Fibroblast of skin of abdomen (primary cell): ENCODE measurements at places on chromosomes 16 and 17.

DNA sequence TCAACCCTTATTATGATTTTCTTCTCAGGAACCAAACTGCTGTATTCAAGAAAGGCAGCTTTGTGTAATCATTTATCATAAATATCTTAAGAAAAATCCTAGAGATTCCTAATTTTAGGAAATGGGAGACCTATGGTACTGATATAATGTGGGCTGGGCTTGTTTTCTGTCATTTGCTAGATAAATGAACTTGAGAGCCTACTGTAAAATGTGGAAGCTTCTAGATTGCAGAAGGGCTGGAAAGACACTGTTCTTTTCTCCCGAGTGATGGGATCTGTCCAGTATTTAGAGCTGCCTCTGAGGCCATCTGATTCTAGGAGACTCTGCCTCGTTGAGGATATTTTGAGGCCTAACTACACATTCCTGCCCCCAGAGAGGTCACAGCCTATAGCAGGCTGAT is 19.9 kb upstream of the STH start:
- DNase-seq = no peak

DNA sequence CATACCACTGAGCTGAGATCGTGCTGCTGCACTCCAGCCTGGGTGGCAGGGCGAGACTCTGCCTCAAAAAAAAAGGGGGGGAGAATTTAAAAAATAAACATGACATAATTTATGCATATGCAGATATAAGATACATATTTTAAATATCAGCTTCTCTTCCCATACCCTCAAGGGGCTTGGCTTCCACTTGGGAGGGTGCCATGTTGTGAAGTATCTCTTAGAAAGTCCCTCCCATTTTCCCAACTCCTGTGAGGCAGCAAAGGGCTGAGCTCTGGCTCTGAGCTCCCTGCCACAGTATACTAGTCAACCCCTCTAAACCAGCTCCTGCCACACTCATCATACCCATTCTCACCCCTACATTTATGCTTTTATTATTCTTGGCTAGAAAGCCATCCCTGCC is 39.4 kb downstream of the MYH11 start:
- no peak for DNase-seq

DNA sequence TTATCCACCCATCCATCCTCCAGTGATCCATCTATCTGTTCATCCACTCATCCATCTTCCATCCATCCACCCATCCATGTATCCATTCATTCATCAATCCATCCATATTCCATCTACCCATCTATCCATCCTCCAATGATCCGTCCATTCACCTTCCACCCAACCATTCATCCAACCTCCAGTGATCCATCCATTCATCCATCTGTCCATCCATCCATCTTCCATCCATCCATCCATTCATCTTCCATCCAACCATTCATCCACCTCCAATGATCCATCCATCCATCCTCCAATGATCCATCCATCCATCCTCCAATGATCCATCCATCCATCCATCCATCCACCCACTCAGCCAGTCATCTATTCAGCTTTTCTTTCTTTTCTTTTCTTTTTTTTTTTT is 156.5 kb upstream of the WSCD1 start:
- no peak for DNase-seq

DNA sequence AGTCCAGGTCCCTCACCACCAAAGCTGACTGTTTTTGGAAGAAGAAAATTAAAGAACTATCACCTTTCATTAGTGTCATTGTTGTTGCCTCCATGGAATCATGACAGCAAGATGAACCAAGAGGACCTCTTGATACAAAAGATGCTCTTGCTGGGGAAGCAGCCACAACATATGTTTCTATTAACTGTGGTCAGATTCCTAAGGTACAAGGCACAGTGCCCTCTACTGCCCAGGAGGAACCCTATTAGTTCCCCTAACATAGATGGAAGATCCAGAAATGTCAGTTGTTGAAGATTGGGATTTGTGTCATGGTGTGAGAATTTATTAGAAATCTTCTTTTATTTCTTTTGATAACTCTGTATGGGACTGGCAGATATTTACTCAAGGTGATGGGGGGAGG is 188.2 kb upstream of the ANKFN1 start:
- DNase-seq = no peak

- DNase-seq = no peak
Observed at GRCh38 chr17:81026266-81027036, 8.5 kb upstream of the BAIAP2 start.

DNA sequence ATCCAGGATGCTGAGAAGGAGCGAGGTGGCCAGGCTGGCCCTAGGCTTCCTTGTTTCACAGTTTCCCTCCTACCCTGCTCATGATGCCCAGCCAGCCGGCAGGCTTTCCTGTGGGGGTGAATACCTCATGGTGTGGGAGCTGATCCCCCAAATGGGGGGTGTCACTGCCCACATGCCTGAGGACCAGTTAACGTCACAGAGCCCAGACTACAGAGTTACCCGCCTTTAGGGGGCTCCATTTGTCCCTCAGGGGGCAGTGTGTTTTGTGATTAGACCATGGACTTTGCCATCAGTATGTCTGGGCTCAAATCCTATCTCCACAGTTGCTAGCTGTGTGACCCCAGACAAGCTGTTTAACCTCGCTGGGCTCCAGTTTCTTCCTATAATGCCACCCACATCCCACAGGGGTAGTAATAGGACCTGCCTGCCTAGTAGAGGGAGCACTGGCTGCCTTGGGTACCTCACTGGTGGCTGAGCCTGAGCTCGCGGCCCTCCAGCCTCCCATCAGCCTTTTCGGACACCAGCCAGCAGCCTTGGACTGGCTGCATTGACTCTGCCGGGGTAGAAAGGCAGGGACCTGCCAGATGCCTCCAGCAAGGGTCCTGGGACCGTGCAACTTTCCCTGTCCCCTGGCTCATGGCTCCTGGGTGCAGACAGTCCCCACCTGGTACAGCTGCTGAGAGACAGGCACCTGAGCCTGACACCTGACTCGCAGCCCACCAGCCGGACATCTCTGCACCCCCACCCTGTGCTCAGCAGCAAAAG is 87.5 kb upstream of the GSE1 start:
- no peak for DNase-seq

- DNase-seq = no peak
Observed at GRCh38 chr16:56281249-56281805, 90.0 kb downstream of the GNAO1 start.

DNA sequence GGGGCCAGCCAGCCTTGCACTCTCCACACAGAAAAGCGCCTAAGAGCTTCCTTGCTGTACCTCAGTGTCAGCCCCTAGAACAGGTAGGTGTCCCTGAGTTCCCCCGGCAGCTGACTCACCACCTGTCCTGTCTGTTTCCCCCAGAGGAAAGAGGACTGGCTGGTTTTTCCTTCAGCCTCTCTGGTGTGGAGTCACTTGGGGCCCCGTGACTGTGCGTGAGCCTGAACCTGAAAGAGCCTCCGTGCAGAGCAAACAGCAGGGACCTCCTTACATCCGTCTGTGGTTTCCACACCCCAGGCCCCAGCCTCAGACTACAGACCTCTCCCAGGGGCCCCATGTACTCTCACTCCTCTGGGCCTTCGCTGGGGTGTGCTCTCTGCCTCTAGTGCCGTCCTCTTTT is 87.8 kb downstream of the GNAO1 start:
- no peak for DNase-seq

DNA sequence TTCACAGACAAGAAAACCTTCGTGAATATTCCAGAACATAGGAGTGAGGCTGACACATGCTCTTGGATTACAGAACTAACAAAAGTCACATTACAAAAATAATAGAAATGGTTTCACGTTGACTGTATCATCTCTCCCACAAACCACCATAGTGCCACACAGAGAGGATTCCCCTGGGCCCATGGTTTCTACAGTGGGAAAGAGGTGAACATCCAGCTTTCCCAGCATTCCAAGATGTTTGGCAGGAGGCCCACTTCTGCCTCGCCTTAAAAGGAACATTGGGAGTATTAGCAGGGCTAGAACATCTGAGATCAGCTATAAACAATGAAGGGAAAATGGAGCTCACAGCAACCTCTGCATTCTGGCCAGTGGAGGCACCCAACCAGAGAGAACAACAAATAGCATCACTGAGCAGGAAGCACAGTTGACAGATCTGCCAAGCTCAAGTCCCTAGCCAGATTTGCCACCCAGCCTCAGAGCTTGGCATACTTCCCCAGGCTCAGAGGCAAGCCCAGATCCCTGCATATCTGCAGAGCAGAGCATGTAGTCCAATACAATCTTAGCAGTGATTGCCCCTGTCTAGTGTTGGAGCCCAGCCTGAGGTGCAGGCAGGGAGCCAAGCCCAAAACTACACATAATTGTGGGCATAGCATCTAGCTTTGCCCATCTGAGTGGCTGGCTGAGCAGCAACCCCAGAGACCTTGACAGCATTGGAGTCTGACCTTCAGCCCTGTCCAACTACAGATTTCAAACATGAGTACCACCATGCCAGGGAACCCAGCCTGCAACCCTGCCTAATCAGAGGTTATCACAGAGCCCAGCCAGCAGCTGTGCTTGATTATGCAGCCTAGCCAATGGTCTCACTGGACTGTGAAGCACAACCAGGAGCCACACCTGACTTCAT is 260.4 kb downstream of the CEP112 start:
- DNase-seq = peak; percentile 72

GRCh38 chr16:30680326-30680725 is 18.6 kb upstream of the SRCAP start:
- no peak for DNase-seq

DNA sequence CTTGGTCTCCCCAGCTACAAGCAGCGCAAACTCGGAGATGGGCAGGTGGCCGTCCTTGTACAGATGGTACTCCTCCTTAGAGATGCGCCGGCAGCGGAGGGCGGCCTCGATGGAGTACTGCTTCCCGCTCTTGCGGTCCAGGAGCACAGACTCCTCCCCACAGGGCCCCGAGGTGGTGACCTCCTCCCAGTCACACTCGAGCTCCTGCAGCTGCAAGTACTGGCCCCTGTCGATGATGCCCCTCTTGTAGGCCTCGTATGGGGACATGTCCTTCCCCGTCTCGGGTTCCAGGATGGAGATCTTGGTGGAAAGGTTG is 7.2 kb downstream of the CDK3 start:
- DNase-seq = no peak

- peak; percentile 98 for DNase-seq
Observed at GRCh38 chr17:42561897-42562387, at the start of gene COASY. COASY (plus strand) TSS chr17:42562148; CDS start chr17:42562623, 475 bp downstream.

GRCh38 chr17:49447628-49448302 is 33.1 kb upstream of the PHB1 start:
- DNase-seq = peak; percentile 81

DNA sequence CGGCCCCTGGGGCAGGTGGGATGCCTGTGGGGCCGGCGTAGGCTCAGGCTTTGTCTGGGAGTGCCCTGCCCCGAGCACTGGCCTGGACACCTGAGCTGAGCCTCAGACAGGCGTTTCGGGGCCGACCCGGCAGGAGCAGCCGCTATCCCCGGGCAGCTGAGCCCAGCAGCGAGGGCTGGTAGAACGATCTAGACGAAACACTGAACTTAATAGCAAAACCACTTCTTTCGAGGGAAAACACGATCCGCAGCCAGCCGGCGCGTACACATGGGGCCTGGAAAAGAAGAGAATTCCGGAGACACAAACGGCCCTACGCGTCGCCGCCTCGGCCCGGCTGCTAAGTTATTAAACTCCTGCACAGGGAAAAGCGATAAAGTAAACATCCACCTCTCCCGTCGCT is 22.0 kb upstream of the SSTR5 start:
- DNase-seq = no peak

GRCh38 chr17:2867441-2868424 is 71.5 kb downstream of the RAP1GAP2 start:
- peak; percentile 27 for DNase-seq

DNA sequence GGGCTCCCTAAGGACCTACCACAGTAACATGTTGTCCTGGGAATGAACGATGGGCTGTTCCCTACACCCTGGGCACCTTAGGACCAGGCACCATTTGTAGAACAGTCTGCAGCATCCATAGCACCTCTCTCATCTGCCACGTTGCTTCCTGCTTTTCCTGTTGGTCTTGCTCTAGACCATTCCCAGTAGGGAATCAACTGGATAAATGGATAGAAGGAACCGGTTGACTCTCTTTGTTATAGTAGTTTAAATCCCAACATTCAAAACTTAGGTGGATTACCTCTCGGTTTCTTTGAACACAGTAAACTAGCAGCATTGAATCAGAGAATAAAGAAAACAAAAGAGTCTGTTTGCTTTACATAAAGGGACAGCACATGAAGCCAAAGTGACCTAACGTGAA is 159.1 kb downstream of the HS3ST3B1 start:
- DNase-seq = no peak

DNA sequence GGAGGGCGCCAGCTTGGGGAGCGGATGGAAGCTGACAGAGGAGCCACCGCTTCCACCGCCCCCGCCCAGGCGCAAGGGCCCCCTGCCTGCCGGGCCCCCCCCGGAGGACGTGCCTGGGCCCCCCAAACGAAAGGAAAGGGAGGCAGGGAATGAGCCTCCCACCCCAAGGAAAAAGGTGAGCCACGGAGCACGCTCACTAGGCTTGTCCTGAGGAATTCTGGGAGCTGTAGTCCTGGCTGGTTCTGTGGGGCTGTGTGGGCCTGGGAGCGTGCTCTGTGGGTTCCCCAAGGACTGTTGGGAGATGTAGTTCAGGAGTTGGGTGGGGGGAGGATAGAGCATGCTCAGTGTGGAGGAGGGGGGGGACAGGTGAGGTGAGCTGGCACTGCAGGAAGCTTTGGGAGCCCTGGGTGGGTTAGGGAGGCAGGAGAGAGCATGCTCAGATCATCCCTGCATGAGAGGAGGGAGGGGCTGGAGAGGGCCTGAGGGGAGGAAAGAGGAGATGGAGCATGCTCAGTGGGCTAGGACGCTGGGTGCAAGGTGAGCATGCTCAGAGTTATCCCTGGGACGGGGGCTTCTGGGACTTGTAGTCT is 4.5 kb downstream of the FBXL19 start:
- peak; percentile 14 for DNase-seq

DNA sequence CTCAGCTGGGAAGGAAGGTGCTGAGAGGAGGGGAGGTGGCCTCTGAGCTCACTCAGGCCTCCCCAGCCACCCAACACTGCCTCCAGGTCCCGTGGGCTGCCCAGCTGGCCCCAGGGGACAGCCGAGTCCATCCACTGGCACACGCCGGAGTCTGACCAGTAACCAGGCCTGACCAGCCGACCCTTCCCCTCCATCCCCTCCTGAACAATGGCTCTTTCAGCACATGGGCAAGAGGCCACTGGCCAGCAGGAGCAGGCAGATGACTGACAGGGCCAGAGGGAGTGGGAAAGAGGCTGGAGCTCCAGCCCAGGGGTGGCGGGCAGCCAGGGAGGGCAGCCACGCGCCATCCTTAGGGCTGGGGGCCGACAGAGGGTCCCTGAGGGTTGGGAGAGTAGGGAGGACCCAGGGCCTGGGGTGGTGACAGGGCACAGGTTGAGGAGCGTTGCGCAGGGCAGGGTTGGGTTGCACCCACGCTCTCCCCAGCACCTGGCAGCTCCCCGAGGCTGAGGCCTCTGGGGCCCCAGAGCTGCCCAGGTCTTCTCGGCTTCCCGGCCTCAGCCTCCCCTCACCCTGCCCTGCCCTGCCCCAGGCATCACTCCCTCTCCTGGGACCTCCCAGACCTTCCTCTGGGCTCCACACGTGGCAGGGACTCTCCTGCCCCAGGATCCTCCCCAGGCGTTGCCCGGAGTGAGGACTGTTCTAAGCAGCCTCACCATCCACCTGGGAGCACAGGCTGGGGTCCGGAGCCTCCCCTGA is 20.2 kb upstream of the SLC38A10 start:
- DNase-seq = no peak
